Activated naive CD8-positive, alpha-beta T cell treated with anti-CD3 and anti-CD28 coated beads, Interleukin-2, amount 10 ng/mL, durations not matched to agents 7 days and 5 days (primary cell): ENCODE measurements at places on chromosomes 11 and 22. TPM values are rescaled to one million over a fixed set of nuclear protein-coding genes. Genes with fewer than 3 reads are reported as not detected.

DNA sequence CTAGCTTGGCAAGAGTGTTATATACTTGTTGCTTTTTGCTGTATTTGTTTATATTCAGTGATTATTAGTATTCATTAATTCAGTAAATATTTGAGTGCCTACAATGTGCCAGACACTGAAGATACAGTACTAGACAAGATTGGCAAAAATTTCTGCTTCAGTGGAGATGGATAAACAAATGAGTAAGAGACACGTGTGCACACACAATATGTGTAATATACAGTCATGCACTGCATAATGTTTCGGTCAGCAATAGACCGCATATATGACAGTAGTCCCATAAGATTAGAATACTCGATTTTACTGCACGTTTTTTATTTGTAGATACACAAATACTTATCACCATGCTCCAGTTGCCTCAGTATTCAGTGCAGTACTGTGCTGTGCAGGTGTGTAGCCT is 104.9 kb upstream of the GAL start:
- DNase-seq = no peak

DNA sequence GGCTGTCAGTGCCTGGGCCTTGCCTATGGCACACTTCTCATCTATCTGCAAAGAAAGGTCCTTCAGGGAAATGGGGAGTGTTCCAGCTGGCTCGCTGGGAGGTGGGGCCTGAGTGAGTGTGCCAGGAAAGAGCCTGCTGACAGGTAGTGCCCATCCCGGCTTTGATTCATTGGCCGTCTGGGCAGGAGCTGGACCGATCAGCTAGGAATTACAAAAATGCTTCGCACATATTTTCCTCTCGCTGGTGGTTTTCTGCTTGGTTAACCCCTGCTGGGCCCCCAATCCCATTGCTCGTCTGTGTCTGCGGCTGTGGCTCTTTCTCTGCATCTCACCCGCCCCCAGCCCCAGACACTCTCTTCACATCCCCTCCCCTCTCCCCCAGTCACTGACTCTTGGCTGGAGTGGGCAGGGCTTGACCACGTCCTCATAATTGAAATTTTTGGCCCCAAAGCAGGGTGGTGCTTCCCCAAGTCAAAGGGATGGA is 10.8 kb downstream of the LIF start:
- DNase-seq = no peak

C11orf52 gene
- not detected for total RNA-seq

TBX1 gene
- total RNA-seq = 0.47 TPM

DNA sequence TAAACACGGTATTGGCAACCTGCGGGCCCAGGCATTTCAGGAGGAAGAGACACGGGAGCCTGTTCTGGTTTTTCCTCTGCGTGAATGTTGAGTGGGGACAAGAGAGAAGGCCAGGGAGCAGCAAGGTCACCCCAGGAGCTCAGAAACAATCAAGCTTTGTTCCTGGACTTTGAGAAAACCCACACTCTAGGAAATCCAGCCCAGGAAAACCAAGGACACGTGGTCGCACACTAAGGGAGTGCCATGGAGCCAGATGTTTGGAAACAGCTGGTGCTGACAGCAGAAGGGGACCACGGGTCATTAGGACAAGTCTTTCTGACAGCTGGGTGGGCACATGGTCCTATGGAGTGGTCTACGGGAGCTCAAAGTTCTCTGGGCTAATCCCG is 44.1 kb downstream of the MYH9 start:
- no peak for DNase-seq

- no peak for DNase-seq
Observed at GRCh38 chr11:77868744-77869143, 47.8 kb downstream of the AAMDC start.
